ENCODE measurements at places on chromosomes 7 and 10.

GRCh38 chr7:33157311-33157710, 27.9 kb downstream of the BBS9 start:
- no peak for DNase-seq

DNA sequence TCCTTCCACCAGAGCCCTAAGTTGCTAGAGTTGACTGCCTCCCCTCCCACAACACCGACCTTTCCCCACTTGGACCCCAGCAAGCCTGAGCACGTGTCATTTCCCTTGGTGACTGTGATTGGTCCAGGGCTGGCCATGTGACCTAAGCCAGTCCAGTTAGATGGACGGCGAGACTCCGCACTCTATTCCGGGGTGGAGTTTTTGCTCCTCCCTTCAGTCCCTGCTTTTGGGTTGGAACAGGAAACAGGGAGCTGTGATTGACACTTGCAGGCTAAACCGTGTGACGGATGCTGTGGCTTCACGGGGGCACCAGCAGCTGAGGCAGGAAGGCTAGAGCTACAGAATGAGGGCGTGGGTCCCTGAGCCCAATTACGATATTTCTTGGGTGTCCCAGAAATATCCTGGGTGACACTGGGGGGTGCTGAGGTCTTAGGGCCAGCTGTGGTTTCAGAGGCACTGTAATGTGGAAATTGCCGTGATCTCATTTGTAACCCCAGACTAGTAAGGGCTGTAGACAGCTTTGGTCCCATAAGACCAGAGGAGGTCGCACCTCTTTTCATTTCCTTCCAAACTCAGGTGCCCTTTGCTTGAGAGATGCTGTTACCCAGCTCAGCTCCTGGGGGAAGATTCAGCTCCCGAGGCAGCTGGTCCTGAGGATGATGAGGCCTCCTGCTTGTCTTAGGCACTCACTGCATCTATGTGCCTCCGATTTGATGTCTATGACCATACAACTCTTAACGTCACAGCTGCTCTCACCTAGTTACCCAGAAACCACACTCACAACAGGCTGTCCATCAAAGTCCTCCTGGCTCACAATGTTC, 102.7 kb upstream of the NPTX2 start:
- no peak for DNase-seq

GRCh38 chr7:5636446-5636835, 145.0 kb downstream of the RNF216 start:
- no peak for DNase-seq

GRCh38 chr7:132498319-132498718, 78.0 kb downstream of the PLXNA4 start:
- no peak for DNase-seq

DNA sequence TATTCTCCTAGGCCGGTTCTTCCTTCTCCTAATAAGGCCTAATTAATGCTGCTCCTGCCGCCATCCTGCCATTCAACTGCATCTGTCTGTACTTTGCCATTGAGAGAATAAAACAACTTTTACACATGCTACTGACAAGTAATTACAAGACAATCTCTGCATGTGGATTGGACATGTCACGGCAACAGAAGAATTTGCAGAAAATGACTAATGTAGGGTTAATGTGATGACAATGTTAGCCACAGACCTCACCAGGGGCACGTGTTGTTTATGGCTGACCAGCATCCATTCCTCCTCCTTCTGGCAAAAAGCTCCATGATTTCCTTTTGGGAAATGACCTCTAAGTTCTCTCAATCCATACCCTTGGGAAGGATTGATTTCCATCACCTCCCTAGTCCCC, 58.0 kb downstream of the NEBL start:
- DNase-seq, result no peak

GRCh38 chr7:155490697-155491628, 33.0 kb downstream of the EN2 start:
- no peak for DNase-seq

GRCh38 chr7:151276666-151277590, 28.4 kb upstream of the SMARCD3 start:
- no peak for DNase-seq

DNA sequence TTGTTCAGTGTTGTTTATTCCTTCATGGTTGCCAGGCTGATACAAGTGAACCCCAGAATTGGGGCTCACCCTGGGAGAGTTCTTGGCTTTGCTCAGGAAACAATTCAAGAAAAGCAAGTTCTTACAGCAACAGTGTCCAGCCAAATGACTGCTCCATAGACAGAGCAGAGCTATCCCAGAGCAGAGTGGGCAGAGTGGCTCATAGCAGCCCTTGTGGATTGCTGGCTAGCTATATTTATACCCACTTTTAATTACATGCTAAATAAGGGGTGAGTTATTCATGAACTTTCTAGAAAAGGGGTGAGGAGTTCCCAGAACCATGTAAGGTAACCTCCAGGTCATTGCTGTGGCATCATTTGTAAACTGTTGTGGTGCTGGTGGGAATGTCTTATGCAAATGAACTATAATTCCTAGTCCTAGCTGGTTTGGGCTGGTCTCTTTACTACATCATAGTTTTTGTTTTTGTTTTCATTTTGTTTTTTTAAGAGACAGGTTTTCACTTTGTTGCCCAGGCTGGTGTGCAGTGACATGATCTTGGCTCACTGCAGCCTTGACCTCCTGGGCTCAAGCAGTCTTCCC, 59.9 kb upstream of the HBP1 start:
- DNase-seq, result no peak

- DNase-seq, result no peak
Measured at GRCh38 chr7:67597161-67597560, 600.5 kb downstream of the TYW1 start.

DNA sequence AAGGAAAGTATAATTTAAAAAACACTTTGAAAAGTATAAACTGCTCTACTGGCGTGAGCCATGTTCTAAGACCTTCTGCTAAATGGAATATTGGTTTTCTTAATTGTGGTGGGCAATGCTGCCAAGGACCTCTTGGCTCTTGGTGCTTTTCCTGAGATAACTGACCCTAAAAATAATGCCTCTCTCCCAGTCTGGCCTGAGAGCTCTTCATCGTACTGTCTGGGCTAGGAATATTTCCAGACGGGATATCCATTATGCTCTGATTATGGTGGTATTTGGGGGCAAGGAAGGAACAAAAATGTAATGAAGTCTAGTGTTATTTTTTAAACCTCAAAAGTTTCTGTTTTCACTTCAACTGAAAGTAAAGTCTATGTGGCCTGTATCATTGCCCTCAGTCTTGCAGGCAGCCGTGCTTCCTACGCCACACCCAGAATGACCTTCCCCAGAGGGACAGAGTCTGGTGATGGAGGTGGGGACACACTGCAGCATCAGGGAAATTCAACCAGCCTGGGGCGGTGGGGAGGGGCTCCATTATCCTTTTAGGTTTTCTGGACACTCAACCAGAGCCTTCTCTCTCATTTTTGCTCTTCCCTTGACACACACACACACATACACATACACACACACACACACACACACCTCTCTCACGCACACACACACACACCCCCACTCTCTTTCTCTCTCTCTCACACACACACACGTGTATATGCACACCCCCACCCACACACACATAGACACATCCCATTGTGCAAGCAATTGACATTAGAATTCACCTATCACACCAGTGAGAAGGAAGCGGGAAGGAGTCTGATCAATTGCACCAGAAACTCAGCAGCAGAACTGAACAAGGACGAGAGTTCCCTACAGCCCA, 99.6 kb downstream of the LRRC18 start:
- no peak for DNase-seq

GRCh38 chr10:26881600-26882331, 21.0 kb upstream of the ABI1 start:
- DNase-seq, result no peak

All from epithelial cell of proximal tubule (primary cell).